IPS DF 19.7 (cell line): ENCODE measurements at places on chromosomes 5 and 9.

- no peak for DNase-seq
Observed at GRCh38 chr5:43683884-43684471, 81.0 kb downstream of the NNT start.

DNA sequence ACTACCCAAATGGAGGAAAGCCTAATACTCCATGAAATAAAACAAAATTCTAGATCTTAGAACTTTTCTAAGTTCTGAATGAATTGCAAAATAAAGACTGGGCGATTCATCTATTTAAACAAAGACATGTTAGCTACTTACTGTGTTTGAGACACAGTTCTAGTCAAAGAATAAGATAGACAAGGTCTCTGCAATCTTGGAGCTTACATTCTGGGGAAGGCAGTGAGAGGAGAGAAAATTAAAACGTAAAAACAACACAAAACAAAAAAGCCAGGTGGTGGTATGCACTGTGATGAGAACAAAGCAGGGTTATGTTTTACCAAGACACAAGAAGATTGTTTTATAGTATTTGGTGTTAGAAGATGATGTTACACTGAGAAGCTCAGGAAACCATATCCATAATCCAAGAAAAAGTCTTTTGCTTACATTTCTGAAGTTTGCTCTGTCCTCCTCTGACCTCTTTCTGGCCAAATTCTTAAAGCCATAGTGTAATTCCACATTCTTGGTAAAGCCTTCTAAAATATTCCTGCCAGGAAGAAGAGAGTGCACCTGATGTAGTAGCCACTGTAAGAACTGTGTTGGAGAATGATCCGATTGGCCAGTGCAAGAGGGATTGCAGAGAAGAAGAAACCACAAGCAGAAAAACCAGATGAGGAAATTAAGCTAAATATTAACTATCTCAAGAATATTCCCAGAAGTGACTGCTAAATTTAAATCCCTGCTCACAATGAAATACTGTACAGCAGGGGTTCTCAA, 218.4 kb downstream of the PCSK1 start:
- no peak for DNase-seq

- no peak for DNase-seq
Observed at GRCh38 chr5:139415221-139415861, 11.5 kb upstream of the SPATA24 start.

DNA sequence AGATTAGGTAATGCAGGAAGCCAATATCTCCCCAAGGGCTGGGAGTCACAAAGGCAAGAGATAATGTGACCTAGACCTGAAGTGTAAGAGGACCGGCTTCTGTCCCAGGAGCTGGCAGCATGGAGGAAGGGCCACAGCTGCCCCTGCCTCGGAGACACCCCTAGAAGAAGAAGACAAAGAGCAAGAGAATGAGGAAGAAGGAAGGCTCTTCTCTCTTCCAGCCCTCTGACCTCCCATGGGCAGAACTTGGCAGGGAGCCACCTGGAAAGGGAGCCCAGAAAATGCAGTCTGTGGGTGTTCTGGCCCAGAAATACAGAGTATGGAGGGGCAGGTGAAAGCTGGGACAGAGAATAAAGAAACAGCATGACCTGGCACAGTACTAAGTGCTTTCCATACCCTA, 151.0 kb downstream of the C5orf15 start:
- DNase-seq: no peak
